ENCODE measurements at places on chromosomes 1 and 21.

DNA sequence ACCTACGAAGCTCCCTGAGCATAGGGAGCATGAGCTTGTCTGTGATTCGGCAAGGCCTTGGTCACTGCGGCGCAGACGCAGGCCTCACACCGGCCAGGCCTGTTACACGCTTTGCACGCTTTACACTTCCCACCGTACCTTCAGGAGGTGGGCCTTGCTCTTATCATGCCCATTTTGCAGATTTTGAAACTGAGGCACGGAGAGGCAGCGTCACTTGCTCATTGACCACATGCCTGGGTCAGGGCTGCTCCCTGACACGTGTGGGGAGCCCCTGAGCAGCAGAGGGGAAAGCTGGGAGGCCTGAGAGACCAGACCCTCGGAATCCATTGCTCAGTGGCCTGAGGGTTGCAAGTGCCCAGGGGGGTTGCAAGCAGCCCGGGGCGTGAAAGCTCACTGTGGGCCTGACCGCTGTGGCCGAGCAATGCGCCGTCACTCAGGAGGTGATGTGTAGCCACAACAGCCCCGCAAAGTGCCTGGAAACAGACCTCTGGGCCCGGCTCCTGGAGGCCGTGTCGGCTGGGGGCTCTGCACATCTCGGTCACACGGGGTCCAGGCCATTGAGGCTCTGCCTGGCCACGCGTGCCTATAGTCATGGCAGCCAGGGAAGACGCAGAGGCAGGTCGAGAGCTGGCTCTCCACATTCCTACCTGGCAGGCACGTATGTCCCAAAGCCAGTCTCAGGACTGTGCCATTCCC, 6.9 kb downstream of the ARHGEF16 start:
- peak; percentile 14 for DNase-seq

- DNase-seq, result no peak
Observed at GRCh38 chr1:232046451-232047306, 420.1 kb downstream of the DISC1 start.

DNA sequence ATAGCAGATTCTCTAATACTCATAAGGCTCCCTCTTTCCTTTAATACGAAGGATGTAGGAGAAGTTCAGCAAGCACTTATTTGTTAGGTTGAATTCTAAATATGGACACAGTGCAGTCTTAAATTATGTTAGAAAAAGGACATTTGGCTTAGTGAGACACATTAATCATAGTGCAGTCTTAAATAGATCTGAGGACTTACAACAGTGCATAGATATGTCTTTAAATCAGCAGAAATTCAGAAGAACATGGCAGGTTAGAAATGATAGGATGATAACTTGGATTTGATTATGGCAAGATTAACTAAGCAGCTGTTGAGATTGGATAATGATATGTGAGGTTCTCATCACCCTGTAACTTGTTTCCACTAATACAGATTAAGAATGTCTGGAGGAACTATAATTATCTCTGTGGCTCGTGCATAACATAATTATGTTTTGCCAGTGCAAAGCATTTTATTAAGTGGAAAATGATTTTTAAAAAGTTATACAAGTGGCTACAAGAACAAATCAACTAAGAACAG, 485.9 kb downstream of the USP25 start:
- no peak for DNase-seq

DNA sequence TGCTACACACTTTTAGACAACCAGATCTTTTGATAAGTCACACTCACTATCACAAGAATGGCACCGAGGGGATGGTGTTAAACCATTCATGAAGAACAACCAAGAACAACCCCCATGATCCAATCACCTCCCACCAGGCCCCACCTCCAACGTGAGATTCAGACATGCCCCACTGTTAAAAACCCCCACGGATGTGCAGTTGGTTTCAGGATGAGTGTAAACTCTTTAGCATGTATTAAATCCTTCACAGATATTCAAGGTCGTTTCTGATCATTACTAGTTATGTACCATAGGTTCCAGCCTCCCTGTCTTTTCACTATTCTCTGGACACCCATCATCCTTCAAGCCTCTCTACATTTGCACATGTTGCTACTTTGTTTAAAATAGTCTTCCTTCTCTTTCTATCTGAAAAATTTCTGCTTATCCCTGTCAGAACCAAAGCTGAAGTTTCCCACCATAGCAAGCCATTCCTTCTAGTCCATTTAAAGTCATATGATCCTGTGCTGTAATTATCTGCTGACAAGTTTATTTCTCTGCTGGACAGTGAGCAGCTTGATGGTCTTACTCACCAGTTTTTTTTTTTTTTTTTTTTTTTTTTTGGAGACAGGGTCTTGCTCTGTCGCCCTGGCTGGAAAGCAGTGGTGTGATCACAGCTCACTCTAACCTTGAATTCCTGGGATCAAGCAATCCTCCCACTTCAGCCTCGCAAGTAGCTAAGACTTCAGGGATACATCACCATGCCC, 36.8 kb downstream of the MAP10 start:
- no peak for DNase-seq

DNA sequence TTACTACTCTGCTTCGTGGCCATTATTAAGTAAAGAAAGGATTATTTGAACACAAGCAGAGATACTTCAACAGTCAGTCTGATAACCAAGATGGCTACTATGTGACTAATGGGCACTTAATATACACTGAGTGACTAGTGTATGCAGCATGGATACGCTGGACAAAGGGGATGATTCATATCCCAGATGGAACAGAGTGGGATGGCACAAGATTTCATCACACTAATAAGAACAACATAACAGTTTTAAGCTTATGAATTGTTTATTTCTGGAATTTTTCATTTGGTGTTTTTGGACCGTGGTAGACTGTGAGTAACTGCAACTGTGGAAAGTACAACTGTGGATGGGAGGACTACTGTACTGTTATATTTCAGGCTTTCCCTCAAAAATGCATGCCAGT, 9.4 kb downstream of the ZCCHC17 start:
- no peak for DNase-seq

- no peak for DNase-seq
Observed at GRCh38 chr1:113835686-113836290, 23.5 kb upstream of the RSBN1 start.

DNA sequence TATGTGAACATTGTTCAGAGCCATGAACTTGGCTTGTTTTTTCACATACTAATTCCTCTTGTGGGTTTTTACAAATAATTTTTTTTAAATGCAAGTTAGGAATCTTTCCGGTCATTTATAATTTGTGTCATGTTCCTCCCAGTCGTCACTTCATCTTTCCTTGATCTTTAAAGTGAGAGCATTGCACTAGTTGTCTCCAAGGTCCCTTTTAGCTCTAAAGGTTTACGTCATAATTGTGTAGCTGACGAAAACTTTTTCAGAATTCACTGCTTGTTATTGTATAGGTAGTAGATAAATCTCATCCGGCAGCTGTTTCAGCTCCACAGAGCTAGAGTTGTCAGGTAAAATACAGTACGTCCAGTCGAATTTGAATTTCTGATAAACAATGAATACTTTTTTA, 33.6 kb downstream of the SOAT1 start:
- no peak for DNase-seq

DNA sequence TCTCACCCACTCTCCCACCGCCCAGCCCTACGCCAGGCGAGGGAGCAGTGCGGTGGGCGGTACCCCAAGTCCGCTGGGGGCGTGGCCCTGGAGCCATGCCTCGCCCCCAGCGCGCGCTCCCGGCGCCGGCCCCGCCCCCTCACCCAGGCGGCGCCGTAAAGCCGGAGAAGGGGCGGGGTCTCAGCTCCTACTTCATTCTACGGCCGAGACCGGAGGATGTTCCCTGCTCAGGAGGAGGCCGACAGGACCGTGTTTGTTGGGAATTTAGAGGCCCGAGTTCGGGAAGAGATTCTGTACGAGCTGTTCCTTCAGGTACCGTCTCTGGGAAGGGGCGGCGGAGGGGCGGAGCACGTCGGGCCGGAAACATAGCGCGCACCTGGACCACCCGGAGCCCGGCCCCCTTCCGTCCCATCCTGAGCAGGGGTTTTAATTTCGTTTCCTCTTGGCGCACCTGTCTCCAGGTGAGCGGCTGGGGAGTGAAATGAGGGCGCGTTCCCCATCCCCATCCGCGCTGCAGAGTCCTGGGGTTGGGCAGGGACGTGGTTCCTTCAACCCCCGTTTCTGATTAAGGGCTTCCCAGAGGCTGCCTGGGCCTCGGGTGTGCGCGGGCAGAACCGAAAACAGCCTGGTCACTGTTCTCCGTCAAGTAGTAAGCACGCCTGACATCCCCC, at the start of gene RBM11:
Gene RBM11, plus strand, starts transcription at position 187 of the 671 bp plus-strand sequence. Its CDS starts 30 bp downstream, at position 217.
- peak; percentile 92 for DNase-seq

GRCh38 chr1:58901008-58901407, 117.2 kb upstream of the JUN start:
- no peak for DNase-seq

DNA sequence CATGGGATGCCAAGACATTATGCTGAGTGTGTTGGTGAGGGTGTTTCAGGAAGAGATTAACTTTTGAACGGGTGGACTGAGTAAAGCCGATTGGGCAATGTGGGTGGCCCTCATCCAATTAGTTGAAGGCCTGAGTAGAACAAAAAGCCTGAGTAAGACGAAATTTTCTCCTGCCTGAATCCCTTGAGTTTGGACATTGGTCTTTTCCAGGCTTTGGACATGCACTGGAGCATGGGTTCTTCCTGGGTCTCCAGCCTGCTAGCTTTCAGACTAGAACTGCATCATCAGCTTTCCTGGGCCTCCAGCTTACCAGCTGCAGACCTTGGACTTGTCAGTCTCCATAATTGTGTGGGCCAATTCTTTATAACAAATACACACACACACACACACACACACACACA, 63.6 kb downstream of the NIBAN1 start:
- DNase-seq, result no peak

GRCh38 chr1:162927421-162927820, 66.4 kb upstream of the CCDC190 start:
- DNase-seq, result no peak

GRCh38 chr21:40813918-40814317, 33.0 kb downstream of the DSCAM start:
- no peak for DNase-seq

GRCh38 chr1:92515796-92516201, 29.1 kb upstream of the GFI1 start:
- no peak for DNase-seq

DNA sequence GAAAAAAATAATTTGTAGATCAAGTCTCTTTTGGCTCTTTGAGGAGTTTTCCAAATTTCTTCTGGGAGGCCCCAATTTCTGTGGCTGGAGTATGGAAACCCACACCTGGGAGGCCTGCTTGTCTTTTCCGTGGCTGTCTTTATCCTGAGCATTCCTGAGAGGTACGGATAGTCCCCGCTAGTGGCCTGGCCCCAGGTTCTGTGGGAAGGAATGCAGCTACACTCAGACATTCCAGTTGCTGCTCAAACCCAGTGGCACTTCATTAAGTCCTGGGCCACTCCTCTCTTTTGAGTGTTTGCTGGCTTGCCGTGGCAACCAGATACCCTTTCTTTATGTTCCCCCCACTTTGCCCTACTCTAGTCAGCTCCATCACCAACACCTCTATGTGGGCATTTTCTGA, 310.4 kb downstream of the ASTN1 start:
- no peak for DNase-seq

GRCh38 chr1:82181846-82182245, 381.1 kb downstream of the ADGRL2 start:
- no peak for DNase-seq

DNA sequence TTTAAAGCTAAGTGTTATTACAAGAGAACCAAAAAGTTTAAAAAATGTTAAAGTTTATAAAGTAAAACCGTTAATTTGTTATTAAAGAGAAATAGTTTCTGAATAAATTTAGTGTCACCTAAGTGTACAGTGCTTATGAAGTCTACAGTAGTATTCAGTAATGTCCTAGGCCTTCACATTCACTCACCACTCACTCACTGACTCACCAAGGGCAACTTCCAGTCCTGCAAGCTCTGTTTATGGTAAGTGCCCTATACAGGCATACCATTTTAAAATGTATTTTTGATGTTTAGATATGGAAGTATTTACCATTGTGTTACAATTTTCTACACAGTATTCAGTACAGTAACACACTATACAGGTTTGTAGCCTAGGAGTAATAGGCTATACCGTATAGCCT, 60.1 kb upstream of the GCLM start:
- DNase-seq, result no peak

DNA sequence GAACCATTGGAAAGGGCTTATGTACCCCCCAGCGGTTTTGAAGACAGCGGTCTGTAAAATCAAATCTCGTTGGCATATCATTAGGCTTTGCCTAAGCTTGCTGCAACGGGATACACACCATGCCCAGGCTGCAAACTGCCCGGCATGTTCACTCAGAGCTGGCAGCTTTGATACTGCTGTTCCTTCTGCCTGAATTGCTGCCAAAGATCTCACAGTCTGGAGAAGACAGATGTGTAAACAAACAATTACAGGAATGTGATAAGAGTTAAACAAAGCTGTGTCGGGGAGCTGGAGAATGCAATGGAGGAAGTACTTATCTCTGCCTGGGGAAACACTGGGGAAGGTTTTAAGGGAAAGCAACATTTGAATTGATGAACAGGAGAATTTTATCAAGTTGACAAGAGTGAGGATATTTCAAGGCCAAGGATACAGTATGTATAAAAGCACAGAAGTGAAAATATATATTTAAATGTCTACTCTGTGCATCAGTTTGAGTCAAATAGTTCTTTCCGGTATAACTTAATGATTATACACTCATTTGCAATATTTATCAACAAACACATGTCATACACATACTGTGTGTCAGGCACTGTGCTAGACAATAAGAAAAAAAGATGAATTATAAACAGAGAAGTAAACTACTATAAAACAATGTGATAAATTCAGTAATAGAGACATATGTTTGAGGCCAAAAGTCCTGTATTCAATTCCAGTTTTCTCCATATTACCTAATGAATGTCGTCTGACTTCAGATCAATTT, 29.9 kb downstream of the CHML start:
- DNase-seq, result no peak

DNA sequence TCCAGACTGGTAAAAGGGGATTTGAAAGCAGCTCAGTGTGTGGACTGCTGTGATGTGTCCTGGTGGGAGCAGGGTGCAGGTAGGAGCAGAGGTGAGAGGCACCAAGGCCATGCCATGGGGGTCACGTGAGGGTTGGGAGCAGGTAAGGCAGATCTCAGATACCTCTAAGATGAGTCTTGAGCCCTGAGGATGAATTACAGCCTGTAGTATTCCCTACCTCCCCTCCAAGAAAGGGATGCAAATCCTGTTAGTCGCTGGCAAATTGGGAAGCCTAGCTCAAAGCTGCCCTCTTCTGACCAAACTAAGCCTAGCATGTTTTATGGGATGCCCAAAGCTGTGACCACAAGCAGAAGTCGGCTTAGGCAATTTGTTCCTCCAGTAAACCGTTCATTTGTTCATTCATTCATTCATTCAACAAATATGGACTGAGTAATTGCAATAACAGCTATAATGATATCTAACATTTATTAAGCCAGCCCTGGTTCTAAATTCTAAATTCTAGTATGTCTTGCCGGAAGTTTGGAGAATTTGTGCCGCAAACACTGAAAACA, 3.9 kb upstream of the NUAK2 start:
- peak; percentile 67 for DNase-seq

- no peak for DNase-seq
Observed at GRCh38 chr1:13538832-13539231, 25.0 kb upstream of the LRRC38 start.

- DNase-seq, result no peak
Observed at GRCh38 chr1:178051071-178051470, 42.8 kb upstream of the RASAL2 start.

Measured in glutamatergic neuron (in vitro differentiated cells).